MCF 10A (cell line): ENCODE measurements at places on chromosomes 3 and 15.

DNA sequence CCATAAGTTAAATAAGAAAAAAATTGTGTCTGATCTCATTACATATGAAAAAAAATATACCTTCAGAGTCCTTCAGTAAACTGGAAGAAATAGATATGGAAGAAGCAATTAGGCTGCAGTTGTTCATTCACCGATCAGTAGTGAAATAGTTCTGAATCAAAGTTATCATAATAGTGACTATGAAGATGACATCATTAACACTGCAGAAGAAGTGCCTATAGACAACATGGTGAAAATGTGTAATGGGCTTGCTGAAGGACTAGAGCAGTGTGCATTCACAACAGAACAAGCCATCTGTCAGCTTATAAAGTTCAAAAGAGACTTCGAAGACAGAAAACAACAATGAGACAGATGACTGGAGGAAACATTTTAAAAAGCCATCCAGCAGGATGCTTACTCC is 144.5 kb downstream of the NAALADL2 start:
- DNase-seq, result no peak

GRCh38 chr15:46442184-46442583 is 807.4 kb downstream of the SQOR start:
- peak; percentile 0 for DNase-seq

DNA sequence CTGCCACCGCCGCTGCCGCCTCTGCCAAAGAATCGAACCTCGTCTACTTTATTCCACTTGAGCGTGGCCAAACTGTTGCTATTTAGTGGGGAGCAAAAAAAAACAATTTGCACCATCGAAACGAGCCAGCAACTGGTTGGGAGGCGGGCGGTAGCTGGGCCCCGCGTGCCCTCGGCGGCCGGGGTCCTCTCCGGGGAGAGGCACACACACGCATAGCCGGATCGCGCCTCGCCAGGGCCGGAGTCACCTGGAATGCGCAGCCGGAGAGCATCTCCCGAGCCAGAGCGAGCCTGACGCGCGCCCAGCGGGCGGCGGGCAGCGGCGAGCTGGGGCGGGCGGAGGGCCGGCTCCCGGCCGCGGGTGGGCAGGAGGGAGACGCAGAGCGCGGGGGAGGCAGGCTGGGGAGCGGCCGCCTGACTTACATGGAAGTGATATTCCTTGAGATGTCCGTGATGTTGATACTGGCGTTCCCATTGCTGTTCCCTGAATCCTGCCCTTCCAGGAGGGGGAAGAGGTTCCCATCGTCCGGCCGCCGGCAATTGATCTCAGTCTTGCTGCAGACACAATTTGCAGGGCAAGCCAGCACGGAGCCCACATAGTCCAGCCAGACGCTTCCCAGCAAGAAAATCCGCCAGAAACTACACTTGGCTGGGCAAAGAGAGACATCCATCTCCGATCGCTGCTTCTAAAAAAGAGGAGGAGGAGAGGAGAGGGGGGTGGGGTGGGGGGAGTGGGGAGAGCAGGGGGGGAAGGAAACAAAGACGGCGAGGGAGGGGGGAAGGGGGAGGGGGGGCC is 858 bp downstream of the NTRK3 start:
- no peak for DNase-seq

- DNase-seq, result peak; percentile 30
Measured at GRCh38 chr3:191244242-191244867, 45.3 kb downstream of the OSTN start.

DNA sequence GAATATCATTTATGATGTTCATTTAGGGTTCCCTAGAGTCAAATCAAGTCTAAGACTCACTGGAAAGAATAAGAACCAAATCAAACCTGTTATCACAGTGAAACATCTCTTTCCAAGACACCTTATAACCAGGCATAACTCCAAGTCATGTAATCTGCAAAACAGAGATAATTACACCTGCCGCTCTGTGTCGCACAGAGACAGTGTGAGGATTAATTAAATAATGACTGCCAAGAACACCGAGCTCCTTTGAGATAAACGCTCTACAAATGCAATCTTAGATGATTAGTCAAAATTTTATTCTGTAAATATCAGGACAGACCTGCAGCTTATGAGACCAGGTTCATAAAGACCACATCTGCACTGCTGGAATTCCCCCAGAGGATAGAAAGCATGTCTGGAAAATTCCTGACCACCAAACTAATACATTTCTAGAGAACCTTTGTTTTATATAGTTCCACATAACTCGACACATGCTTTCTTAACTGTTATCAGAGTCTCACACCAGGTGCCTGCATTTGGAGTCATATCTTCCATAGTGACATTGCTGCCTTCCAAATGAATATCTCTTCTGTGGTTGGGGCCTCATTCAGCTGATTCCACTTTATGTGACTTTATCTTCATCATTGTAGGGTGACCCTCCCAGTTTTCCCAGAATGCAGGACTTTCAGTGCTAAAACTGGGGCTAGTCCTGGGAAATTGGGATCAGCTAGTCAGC is 252.8 kb downstream of the CD47 start:
- no peak for DNase-seq

DNA sequence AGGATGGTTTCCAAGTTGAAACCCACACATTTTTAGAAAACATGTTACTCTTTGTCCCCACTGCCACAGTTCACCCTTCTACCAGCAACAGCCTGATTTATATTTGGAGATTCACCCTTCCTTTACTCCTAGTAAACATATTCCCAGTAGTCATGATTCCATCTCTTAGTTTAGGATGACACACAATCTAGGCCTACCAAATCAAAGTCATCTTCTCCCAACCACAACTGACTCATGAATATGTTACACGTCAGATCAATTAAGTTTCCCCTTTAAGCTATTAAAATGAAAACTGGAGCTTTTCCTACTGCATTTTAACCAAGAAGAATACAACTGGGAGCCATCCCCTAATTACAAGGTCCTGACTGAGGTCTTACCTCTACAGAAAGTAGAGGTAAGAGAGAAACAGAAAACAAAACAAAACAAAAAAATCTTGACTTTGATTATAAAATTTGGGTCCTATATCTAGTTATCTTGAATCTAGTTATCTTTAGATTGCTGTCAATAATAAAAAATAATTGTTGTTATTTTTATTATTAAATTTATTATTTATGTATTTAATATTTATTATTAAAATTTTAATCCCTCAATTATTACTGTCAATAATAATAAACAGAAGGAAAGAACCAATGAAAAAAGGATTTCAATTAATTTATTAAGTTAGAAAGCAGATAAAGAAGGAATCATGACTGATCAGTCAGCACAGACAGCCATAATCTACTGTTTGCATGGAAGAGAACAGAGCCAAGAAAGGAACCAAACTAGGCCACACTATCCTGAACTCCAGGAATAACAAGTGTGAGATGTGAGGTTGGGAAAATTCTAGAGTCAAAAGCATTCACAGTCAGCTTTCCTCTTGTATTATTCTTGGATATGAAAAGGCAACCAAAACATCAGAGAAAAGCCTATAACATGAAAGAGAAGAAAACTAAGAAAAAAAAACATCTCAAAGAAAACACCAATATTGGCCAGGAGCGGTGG is 12.5 kb downstream of the DPH6 start:
- no peak for DNase-seq
